RPMI7951 (cell line): ENCODE measurements at places on chromosomes 7 and 10.

GRCh38 chr7:38681882-38682281 is 50.7 kb upstream of the AMPH start:
- no peak for DNase-seq

GRCh38 chr7:6071406-6071805 is 40.2 kb downstream of the ANKRD61 start:
- DNase-seq, result no peak

DNA sequence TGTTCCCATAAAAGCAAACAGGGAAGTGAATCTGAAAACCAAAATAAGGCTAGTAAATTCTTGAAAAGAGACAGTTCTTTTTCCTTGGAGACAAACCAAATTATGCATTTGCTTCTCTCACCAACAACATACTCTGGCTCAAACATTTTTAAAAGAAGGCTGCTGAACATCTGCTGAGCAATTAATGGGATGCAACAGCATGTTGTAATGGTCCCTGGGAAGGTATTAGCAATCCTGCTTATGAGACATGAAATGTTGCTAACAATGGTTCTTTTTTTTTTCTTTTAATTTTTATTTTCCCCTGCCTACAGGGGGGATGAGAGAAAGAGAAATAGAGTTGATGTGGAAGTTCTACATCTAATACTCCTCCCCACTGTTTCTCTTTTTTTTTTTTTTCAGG is 572.1 kb downstream of the SORCS1 start:
- no peak for DNase-seq

DNA sequence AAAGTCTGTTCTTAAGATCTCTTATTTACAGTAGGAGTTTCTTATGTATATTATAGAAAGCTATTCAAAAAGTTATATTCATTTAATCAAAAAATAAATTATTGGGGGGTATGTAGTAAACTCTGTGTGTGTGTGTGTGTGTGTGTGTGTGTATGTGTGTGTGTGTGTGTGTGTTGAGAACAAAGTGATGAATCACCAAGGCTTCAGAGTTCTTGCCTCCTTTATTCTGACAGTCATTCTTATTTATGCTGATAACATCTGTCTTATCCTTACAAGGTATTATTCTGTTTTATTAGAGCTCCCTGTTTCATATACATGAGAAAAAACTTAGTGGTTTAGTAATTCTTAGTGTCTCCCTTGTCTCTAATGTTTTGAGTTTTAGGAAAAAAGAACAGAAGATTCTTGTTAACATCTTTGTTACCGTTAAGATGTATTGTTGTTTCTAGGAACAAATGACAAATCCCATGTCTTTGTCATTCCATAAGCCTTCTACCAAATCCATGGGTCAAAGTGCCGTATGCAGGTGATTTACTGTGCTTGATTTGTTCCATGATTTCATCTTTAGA is 424.0 kb downstream of the EXOC4 start:
- DNase-seq, result peak; percentile 31

DNA sequence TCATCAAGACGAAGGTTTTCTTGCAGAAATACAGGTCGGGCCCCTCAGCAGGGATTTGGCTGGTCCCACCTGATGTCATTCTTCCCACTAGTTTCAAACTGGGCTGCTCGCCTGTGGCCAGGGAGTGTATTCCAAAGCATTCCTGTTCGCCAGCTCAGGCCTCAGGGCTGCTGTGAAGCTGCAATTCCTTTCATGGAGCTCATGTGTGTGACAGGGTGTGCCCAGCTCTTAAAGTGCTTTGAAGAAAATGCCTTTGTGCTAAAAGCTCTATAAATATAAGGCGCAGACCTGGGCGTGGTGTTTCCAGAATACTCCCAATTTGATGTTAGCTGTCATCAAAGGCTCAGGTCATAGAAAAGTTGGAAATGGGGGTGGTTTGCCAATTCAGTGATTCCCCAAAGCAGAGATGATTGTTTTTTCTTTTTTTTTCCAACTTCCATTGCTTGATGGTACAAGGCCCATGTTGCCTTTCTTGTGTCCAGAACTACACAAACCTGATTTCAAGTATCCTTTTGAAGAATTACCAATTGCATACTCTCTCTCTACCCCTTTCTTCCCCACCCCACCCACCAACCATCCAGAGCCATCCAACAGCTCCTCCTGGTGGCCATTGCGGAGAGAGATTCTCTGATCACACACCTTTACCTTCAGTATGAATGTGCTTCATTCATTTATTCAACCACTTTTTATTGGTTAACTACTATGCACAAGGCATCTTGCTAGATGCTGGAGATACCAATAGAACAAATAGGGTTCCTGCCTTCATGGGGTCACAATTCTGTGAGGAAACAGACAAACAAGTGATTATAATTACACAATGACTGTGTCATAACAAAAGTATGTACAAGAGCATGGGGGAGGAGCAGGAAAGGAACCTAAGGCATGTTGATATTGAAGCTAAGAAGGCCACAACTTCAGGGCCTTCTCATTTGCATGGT is 297.3 kb upstream of the LYZL1 start:
- peak; percentile 86 for DNase-seq

GRCh38 chr7:41046221-41046761 is 656.6 kb downstream of the INHBA start:
- peak; percentile 91 for DNase-seq

DNA sequence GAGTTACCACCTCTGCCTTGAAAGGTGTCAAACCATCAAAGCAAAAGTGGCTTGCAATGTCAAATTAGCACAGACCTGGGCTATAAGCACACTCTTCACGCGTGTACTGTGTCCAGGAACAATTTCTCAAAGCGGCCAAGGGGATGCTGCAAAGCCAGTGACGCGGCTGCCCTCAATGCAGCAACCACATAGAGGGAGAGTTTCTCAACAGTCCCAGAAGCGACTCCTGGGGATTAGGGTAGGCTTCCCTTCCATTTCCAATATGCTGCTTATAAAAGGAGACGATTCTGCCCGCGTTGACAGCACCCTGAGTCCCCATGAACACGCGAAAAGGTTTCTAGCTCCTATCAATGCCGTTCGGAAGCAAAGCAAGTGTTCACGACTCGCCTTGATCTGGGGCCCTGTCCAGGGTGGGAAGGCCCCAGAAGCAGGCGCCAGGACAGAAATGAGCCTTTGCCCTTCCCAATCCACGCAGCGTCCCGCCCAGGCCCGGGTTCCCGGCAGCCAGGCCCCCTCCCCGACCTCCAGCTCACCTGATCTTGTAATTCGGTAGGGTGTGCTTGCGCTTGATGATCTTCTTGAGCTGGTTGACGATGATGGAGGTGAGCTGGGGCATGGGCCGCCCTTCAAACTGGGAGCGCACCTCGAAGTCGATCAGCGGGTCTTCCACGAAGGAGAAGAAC is 1.3 kb downstream of the PDZD8 start:
- peak; percentile 37 for DNase-seq

GRCh38 chr7:120793213-120793936 is 64.6 kb downstream of the TSPAN12 start:
- DNase-seq, result no peak

DNA sequence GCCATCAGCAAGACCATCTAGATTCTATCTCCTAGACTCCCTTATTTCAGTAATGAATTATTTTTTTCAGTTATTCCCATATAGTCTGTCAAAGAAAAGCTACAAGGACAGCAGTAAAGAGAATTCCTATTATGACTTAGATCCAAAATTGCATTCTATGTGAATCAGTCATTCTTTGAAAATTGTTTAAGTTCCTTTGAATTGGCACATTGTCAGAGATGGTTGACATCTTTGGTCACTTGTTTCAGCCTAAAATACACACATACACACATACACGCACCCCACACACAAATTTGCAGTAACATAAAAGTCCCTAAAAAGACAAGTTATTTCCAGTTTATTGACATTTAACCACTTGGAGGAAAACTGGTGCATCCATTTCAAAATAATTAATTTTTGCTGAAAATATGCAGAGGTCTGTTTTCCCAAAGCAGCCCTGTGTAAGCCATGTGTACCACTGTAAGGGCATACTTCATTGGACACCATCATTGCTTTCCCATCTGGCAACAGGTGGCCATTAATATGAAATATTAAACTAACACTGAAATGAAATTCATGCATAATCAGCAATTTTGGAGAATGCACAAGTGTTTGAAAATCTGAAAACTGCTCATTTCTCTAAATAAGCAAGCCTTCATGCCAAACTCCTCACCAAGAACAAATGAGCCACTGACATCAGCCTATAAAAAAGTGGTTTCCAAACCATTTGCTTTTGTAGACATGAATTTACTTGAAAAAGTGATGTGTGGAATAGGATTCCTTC is 121.7 kb upstream of the COL1A2 start:
- DNase-seq, result no peak

- DNase-seq, result no peak
Observed at GRCh38 chr7:158274404-158274811, 313.2 kb downstream of the PTPRN2 start.

DNA sequence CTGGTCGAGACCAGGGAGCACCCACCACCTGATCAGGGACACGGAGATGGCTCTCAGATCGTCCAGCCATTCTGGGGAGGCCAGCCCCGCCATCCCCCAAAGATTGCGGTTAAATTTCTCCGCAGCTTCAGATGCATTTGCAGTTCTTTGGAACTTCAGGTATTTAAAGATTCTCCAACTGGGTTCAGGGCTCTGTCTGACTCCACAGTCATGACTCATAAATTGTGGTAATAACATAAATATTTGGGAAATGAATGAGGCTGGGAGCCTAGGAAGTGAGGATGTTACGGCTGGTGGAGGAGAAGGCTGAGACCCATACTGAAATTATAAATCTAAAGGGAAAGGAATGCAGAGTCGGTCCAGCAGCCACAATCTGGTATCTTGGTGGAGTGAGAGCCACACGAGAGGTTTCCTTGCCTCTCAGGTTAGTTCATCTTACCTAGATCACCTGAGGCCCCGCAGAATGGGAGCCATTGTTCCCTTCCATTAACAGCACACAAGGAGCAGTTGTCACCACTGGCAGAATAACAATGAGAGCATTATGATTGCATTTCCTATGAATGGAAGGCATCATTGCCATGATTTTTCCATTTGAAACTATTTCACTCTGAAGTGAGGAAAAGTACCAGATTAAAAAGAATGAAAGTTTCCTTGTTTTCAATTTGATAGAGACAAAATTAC is 26.7 kb upstream of the DNAJB6 start:
- peak; percentile 93 for DNase-seq

- no peak for DNase-seq
Observed at GRCh38 chr7:12373580-12374263, 29.9 kb downstream of the VWDE start.

GRCh38 chr7:101241015-101241363 is 3.4 kb upstream of the CLDN15 start:
- DNase-seq, result no peak

DNA sequence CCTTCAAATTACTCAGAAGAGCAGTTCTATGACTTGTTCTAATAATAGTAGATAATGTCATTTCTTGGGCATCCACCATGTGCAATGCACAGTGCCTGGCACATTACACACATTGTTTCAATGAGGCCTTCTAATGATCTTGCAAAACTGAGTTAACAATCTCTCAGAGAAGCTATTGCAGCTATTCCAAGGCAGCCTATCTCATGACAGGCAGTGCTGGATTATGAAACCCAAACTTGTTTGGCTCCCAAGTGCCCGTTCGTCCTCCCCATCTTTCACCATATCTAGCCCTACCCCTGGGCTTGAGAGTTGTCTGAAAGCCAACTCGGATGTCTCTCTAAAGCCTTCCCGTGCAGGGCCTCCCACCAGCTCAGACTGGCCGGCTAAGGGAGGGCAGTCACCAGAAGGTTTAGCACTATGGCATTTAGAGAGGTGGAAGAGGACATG is 405.1 kb downstream of the PLXNA4 start:
- DNase-seq, result no peak

DNA sequence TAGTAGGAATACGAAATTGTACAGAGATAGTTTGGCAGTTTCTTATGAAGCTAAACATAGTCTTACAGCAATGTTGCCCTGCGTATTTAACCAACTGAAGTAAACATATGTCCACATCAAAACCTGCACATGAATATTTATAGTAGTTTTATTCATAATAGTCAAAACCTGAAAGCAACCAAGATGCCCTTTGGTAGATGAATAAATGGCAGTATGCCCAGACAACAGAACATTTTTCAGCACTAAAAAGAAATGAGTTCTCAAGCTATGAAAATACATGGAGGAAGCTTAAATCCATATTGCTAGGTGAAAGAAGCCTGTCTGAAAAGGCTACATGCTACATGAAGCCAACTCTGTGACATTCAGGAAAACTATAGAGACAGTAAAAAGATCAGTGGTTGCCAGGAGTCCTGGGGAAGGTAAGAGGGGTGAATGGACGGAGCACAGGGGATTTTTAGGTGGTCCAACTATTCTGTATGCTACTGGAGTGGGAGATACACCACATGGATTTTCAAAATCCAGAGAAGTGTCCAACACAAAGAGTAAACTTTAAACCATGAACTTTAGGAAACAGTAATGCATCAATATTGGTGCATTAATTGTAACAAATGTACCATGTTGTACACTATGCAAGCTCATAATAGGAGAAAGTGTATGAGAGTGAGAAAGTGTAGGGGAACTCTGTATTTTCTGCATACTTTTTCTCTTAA is 17.6 kb downstream of the GPRIN2 start:
- DNase-seq, result no peak

DNA sequence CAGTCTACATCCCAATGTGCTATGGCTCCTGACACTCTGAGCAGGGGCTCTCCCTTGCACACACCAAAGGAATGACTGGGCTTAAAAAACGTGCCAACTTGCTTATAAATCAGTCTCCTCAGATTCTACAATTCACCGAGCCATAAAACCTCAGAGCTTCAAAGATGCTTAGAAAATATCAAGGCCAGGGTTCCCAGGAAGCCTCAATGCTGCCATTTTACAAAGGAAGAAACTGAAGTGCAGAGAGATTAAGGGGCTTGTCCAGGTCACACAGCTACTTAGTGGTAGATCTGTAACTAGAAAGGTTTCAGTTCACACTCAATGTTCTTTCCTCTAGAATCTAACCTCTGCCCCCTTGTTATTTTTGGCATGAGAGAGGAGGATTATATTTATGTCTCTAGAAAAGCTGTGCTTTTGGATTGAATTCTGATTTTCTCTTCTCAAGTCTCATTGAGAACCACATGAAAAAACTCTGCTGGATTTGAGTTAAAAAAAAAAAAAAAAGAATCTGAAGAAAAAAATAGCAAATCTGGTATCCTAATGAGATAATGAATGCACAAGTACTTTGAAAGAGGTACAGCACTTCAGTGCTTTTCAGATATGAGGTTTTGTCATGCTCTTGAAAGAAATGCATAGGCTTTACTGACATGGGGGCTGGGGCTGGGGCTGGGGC is 22.3 kb upstream of the TSPAN33 start:
- no peak for DNase-seq
